NCI-H2171 (cell line): ENCODE measurements at places on chromosomes 6 and 20.

DNA sequence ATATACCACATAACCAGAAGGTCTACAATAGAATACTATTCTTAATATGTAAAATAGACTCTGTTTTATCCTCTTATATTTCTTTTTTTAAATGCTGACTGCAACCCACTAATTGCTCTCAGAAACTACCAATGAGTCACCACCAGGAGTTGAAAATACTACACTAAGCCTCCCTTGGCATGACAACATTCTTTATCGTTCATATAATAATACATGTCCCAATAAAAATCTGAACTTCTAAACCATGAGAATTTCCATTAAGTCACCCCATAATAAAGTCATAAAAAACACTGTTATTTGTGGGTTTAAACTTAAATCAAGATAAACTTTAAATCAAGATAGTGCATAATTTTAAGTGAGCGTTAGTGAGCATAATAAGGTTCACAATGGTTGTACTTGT lies 4.2 kb downstream of the HACE1 start:
- DNase-seq, result no peak

DNA sequence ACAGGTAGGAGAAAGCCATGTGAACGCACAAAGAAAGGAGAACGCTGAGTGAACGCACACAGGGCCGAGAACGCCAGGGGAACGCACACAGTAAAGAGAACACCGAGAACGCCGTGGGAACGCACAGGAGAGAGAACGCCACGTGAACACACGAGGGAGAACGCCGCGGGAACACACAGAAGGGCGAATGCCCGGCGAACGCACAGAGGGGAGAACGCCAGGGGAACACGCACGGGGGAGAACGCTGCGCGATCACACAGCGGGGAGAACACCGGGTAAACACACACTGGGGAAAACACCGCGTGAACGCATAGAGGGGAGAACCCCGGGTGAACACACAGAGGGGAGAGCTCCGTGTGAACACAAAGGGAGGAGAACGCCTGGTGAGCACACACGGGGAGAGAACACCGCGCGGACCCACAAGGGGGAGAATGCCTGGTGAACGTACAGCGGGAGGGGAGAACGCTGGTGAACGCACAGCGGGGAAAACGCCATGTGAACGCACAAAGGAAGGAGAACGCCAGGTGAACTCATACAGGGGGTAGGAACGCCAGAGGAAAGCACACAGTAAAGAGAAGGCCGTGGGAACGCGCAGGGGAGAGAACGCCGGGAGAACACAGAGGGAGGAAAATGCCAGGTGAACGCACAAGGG lies 55.3 kb downstream of the RNASET2 start:
- no peak for DNase-seq

GRCh38 chr6:119444642-119445557 lies 95.3 kb upstream of the MAN1A1 start:
- DNase-seq, result no peak

GRCh38 chr6:85449818-85450759 lies at the start of gene NT5E:
NT5E (plus strand) TSS chr6:85450083; CDS start chr6:85450140, 57 bp downstream.
- DNase-seq, result no peak

- DNase-seq, result no peak
Measured at GRCh38 chr6:21355638-21356037, 237.9 kb upstream of the SOX4 start.

- no peak for DNase-seq
Measured at GRCh38 chr20:11182720-11183119, 508.9 kb upstream of the JAG1 start.

DNA sequence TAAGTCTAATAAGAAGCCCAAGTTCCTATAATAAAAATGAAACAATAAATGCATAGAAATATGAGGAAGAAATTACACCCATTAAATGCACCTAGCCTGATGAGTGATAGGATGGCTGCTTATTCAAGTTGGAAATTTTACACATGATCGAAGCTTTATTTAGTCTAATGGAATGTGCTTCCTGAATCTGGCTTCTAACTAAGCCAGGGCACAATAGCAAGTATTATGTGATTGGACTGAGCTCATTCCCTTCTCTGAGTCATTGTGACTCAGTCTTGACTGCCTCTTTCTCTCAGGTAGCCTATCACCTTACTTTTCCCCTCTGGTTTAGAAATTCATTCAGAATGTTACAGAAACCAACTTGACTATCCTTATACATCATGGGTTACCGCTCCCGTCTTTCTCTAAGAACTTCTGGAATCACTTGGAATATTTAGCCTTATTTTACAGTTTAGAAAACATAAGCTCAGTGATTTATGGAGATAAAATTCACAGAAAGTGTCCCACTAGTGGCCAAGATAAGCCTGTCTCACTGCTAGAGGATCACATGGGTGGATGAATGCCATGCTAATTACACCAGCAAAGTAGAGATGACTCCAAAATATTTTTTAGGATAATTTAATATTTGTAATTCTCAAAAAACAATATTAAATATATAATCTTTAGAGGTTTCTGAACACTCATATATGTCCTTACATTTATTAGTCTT lies 505.3 kb upstream of the JAG1 start:
- DNase-seq, result no peak

DNA sequence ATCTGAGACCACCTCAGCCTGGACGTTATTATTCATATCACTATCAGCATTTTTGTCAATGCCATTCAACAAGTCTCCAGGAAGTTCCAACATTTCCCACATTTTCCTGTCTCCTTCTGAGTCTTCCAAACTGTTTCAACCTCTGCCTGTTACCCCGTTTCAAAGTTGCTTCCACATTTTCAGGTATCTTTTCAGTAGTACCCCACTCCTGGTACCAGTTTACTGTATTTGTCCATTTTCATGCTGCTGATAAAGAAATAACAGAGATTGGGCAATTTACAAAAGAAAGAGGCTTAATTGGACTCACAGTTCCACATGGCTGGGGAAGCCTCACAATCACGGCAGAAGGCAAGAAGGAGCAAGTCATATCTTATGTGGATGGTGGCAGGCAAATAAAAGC lies 565.5 kb downstream of the FRK start:
- DNase-seq, result no peak

- DNase-seq, result no peak
Measured at GRCh38 chr20:17698384-17698783, 1.4 kb upstream of the BANF2 start.
